ENCODE measurements at places on chromosomes 3 and 15.

DNA sequence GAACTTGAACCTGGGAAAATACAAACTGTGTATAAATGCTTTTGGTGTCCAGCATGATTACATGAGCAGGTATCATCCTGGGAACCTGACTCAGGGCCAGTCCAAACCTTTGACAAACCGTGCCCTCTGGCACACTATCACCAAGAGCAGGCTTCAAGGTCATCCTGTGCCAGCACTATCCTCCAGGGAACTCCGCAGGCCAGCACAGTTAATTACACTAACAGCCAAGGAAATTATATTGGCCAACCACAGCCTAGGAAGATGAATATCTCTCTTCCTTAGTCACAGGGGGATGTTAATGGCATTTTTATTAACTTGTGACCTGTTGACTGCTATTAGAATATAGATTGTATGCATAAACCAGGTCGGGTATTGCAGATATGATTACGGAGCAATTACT, 262.0 kb downstream of the TUSC7 start:
- no peak for DNase-seq

- no peak for DNase-seq
Measured at GRCh38 chr3:161333696-161334095, 37.6 kb downstream of the SPTSSB start.

GRCh38 chr3:64303401-64303800, 78.1 kb upstream of the PRICKLE2 start:
- no peak for DNase-seq

DNA sequence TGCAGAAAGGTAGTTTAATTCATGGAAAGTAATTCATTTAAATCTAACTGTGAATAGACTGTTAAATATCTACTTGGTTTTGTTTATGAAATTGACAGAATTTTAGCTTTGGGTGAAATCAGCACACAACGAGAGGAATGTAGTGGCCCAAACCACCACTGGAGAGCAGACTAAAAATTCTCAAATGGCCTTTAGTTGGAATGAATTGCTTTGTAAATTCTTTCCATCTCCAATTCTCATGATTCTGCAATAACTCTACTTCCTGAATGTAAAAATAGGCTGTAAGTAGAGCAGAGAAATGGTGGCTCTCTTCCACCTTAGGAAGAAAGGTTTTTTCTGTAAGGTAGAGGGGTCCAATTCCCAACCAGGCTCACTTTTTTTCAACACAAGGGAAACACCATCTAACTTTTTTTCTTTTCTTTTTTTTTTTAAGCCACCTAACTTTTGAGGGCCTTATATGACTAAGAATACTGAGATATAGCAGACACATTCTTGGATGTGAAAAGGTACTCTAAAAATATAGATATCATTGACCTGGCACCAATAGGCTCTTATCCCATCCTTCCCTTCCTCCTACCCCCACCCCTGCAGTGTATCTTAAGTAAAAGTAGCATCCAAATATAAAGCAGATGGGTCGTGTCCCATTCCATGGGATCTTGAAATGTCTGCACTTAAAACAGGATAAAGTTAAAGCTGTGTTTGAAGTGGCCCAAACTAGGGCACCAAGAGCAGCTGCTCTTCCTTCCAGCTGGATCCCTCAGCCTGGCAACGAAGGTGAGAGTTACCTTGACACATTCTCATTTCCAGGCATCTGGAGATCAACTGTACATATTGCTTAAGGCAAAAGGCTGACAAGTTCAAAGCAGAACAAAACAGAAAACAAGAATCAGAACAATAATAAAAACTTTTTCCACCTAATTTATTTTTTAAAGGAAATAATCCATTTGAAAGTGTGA, 194.1 kb downstream of the TPRG1 start:
- no peak for DNase-seq

DNA sequence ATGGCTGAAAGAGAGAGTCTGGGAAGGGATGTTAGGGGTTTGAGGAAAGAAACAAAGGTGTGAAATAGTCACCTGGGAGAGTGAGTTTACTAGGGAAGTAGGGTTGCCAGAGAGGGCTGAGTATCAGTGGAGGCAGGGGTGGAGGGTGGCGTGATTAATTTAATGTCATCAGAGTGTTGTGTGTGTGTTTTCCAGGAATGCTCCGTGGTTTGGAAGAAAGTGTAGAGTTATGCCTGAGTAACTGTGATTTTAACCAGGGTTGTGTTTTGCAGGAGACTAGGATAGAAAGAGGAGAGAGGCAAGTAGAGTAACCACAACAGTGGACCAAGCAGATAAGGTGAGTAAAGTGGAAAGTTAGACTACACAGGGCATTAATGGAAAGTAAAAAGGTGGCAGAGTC, 27.2 kb downstream of the PLD1 start:
- no peak for DNase-seq

DNA sequence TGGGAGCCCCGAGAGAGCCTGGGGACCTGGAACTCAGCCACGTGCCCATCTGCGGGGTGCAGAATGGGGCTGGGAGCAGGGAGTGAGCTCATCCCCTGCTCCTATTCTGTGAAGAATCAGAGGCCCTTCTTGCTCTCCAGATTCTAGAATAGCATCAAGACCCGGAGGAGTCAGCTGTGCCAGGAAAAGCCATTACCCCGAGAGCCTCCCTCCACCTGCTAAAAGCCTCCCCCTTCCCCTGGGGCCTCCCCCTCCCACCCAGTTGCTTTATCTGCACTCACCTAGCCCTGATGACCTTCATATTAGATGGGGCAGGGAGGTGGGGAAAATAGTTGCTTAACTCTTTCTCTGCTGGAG, 23.1 kb downstream of the CCDC33 start:
- DNase-seq: no peak
